CD4-positive, alpha-beta T cell (primary cell): ENCODE measurements at places on chromosomes 7 and 10.

- no peak for DNase-seq
Observed at GRCh38 chr10:14820010-14820774, 17.6 kb downstream of the CDNF start.

- no peak for DNase-seq
Observed at GRCh38 chr7:74475243-74475986, 21.7 kb downstream of the GTF2IRD1 start.

- no peak for DNase-seq
Observed at GRCh38 chr10:3661271-3661670, 123.7 kb downstream of the KLF6 start.

DNA sequence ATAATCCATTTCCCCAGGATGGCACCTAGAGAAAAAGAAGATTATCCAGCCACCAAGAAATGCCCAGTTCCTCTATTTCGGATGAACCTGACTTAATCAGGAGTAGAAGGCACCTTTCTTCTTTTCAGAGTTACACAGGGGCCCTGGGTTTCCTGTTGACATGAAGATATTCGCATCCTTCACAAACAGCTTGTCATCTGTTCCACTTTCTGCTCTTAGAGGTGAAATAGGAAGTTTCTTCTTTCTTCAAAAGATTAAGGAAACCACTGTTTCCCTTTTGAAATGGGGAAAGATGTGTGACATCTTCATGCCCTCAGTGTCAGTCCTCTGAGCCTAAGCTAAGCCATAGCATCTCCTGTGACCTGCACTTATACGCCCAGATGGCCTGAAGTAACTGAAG is 39.1 kb upstream of the RAB18 start:
- DNase-seq: no peak

DNA sequence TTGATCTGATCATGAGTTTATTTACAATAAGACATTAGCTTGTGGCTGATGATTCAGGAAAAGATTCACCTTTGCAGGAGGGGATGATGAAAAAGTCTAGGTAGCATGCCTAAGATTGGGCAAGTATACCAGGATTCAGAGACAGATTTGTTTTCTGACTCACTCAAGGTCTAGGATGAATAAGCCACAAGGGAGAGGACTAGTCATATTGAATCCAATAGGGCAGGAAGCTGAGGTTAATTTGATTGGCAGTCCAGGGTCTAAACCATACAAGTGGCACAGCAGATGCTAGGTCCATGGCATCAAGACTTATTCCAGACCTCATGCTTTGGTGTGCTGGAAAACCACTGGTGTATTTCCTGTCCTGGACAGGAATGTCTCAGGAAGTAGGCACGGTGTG is 1133.4 kb downstream of the XPNPEP1 start:
- no peak for DNase-seq

DNA sequence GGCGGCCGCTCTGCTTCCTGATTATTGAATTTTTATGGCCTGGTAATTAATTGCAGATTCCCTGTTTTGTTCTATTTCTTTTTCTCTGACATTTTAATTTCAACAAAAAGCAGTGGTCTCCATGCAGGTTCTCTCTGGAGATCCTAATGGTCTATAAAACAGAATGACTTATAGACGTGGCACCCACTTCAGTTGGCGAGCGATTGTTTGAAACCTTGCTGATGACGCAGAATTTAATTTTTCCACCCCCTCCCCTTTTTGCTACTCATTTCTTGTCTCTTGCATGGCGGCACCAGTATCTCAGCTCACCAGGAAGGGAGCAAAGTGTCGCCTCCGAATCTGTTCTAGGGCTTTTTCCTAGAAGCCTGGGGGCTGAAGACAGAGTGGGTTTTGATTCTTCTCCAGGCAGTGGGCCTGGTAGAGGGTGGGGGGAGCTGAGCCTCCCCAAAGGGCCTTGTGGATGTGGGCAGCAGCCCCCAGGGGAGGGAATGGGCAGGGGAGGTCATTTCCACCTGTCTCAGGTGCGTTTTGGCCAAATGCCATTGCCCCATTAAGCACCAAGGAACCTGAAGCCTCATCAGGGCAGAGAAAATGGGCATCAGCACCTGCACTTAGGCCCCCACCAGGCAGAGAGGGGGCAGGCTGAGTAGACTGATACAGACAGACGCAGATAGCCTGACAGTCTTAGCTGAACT is 3.5 kb upstream of the COMTD1 start:
- DNase-seq: no peak

GRCh38 chr7:153473185-153473584 is 579.0 kb upstream of the DPP6 start:
- DNase-seq: no peak

GRCh38 chr7:5679813-5680473 is 101.5 kb downstream of the RNF216 start:
- DNase-seq: no peak

- DNase-seq: no peak
Observed at GRCh38 chr7:99679032-99679399, 780 bp downstream of the CYP3A5 start.

GRCh38 chr7:157278791-157279724 is 57.7 kb upstream of the DNAJB6 start:
- DNase-seq: no peak

GRCh38 chr10:125039354-125039769 is 97.4 kb downstream of the ZRANB1 start:
- DNase-seq: no peak

DNA sequence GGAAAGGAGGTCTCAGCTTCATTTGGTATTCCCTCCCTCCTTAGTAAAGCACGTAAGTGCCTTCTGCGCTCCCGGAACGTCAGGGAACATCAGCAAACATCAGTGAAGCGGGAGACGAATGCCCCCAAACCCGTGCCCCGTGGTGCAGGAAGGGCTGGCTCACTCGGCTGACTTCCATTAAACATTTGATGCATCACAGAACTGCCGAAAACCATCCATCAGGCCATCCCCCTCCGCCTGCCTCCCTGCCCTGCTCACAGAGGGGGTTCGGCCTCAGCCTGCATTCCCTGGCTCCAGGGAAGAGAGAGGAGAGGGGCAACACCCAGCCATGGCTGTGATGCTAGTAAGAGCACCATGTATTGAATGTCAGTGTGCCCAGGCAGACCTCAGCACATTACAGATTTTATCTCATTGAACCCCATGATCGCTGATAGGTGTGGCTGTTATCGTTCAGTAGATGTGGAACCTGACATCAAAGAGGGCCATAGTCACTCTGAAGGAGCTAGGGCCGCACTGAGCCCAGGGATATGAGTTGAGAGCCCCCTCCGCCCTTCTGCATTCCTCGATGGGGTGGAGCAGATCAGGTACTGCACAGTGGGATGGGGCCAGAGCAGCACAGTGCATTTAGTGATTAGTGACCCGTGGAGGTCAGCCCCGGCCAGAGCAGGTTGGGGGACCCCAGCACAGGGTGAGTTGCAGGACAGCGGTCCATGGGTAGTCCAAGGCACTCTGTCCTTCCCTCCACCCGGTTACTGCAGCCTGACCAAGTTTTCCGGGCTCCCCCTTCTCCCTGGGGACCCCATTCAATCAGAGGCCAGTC is 146.4 kb downstream of the RPS24 start:
- DNase-seq: no peak

DNA sequence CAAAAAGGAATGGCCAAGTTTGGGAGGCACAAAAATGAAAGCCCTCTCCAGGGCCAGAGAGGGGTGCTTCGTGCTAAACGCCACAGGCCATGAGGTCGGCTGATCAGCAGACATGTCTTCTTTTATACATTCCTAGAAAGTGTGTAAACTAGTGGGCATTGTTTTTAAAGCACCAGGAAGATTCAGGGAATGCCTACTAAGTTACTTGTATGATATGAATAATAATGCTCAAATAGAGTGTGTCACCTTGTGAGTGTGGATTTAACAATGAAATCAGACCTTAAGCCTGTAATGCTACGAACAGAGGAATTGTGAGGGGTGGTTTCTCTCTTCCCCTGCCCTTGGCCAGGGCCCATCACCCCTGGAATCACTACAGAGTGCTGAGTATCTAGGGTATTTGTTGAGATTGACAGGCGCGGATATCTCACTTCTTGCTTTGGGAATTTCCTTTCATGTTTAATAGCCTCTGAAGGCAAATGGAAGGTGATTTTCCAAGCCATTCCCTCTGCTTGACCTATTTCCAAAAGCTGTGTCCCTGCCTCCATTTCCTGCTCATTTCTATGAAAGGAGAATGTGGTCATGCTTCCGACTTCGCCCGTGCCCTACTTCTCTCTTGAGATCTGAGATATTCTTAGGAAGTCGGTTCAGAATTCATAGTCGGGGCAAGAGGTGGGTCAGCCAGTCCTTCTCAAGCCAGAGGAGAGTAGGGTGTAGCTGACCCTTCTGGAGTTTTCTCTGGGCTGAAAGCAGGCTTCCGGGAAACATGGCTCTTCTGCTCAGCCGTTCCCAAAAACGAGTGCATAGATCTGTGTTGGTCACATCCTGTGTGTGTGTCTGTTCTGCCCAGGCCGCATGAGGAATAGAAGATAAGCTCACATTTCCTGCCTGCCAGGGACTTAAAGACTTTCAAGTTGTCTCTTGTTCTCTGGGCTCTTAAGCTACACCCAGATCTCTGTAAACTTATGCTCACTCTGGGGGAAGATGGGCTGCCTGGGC is 167.8 kb upstream of the ITGB1 start:
- DNase-seq: peak; percentile 26

DNA sequence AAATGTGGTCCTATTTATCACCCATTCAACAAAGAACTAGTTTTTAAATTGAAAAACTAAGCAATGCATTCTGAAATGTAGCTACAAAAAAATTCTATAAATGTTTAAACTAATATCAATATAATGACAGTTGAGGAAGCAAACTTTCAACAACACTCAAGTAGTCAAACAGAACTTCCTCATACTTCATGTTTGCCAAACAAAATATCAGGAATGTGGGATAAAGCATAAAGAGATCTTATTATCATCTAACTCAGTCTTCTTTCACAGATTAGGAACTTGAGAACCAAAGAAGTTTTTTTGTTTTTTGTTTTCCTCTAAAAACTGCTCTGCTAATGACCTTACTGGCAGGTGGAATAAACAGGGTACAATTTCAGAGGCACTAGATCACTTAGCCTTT is 116.2 kb downstream of the JAZF1 start:
- DNase-seq: no peak

GRCh38 chr10:115173915-115174443 is 80.8 kb downstream of the ATRNL1 start:
- DNase-seq: no peak

DNA sequence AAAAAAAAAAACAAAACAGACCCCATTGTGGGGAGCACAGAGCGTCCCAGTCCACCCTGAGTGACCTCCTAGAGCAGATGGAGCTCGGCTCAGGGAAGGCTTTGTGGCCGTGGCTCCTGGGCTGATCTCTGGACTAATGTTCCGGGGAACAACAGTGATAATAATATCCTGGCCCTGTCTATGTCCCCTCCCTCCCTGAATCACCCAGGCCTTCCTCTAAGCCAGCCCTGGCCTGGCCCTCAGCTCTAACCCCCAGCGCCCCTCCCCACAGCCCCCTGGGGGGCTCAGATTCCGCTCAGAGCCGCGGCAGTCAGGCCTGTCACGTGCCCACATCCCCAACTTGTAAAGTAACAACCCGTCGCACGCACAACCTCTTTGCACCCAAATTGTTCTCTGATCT is 48.3 kb downstream of the MICALL2 start:
- DNase-seq: no peak

GRCh38 chr7:21430575-21430954 is 2.7 kb downstream of the SP4 start:
- DNase-seq: no peak

- no peak for DNase-seq
Observed at GRCh38 chr7:83429493-83429892, 219.4 kb downstream of the SEMA3E start.

DNA sequence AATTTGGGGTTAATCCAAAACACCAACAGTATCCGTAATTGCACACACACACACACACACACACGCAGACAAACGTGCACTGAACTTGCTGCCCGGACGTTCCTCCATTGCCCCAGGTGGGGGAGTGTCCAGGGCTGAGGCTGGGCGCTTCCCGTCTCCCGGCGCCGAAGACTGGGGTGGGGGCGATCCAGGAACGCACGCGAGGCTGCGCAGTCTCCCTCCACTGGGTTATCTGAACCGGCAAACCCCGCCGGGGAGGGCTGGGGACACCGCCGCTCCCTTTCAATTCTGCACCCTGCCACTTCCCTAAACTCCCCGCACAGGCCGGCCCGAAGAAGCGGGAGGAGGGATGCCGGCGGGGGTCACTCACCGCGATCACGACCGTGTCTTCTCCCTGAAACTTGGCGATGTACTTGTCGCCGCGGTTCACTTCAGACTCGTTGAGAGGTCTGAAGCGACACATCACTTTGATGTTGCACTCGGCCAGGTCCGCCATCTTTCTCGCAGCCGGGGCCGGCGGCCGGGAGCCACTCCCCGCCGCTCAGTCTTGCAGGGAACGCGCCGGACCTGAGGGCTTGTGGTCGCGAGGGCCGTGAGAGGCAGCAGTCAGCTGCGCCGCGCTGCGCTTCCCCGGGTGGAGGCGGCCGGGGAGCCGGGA is 618 bp downstream of the KIF5B start:
- peak; percentile 48 for DNase-seq

DNA sequence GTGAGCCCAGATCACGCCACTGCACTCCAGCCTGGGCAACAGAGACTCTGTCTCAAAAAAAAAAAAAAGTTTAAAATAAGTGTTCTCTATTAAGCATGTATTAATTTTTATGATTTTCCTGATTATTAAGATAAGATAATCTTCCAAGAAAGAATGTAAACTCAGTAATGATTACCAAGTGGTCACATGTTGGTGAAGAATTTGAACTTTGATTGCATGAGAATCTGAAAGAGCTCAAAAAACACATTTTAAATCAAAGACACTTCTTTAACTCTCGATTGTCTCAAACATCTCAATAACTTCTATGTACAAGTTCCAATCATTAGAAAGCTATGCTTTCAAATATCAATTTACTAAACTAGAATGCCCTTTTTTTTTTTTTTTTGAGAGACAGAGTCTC is 33.8 kb downstream of the SNX8 start:
- no peak for DNase-seq

GRCh38 chr10:117536866-117537435 is 5.6 kb upstream of the EMX2 start:
- DNase-seq: no peak

DNA sequence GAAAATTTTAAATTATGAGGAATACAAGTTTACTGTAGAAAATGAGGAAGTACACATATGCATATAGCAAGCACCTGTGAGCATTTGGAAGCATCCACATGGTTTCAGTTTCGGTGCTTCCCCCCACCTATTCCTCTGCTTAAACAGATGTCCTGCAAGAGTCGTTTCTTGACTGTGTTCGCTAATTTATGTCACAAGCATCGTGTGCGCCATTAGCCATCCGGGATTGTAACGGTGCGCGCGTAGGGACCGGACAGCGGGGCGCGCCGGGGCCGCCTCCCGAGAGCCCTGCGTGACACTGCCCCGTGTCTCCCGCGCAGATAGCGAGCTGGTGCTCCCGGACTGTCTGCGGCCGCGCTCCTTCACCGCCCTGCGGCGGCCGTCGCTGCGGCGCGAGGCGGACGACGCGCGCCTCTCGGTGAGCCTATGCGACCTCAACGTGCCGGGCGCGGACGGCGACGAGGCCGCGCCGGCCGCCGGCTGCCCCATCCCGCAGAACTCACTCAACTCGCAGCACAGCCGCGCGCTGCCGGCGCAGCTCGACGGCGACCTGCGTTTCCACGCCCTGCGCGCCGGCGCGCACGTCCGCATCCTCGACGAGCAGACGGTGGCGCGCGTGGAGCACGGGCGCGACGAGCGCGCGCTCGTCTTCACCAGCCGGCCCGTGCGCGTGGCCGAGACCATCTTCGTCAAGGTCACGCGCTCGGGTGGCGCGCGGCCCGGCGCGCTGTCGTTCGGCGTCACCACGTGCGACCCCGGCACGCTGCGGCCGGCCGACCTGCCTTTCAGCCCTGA is 90.9 kb downstream of the NEURL1 start:
- peak; percentile 81 for DNase-seq
